ENCODE measurements at places on chromosomes 5 and 9. TPM values are rescaled to one million over a fixed set of nuclear protein-coding genes. Genes with fewer than 3 reads are reported as not detected.
A peak's percentile ranks its signal among the peaks of the same experiment; 100 is the strongest.

The BTNL3 gene
- total RNA-seq = not detected

GRCh38 chr5:177994561-177995190 is 1.4 kb downstream of the PROP1 start:
- no peak for DNase-seq

GRCh38 chr5:124936626-124936933 is 190.1 kb upstream of the ZNF608 start:
- no peak for DNase-seq

GRCh38 chr5:138246334-138246733 is 28.1 kb downstream of the GFRA3 start:
- DNase-seq = no peak

GRCh38 chr5:140305471-140305870 is 2.6 kb upstream of the PFDN1 start:
- no peak for DNase-seq

DNA sequence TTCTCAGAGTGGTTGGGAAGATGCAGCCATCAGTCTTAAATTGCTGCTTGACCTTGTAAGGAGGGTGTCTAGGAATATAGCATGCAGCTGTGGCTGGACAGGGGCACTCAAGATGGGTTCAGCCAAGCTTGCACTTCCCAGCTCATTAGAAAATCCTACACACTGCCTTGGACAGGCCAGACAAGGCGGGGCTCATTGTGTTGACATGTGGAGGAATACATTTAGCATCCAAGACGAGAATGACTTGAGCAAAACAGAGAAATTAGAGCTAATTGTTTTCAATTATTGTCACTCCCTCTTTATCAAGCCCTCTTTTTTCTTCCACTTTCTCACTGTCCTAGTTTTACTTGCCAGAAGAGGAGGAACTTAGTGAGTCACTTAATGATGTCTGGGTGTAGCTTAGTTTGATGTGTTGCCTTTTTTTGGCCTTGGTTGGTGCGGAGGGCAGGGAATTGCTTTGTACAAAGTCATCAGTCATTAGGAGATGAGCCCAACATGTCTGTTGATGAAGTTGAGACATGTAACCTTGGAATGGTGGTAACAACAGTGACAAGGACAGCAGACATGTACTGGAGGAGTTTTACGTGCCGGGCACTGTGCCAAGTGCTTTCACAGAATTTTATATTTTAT is 1219.3 kb upstream of the WWC1 start:
- no peak for DNase-seq

DNA sequence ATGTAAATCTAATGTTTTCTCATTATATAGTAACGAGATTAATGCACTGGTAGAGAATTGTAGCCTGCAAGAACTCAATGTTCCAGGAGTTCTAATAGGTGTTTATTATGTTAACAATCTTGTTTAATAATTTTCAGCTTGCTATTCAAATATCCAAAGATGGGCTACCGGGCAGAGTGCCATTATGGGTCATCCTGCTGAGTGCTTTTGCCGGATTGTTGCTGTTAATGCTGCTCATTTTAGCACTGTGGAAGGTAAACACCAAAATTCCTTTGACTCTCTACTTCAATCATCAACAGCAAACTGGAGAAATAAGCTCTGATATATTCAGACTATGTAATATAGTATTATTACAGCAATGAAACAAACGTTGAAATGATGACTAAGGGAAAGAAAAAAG is 41.9 kb upstream of the ITGA2 start:
- peak; percentile 37 for DNase-seq

- peak; percentile 3 for DNase-seq
Measured at GRCh38 chr5:56233230-56233629, at the start of gene ANKRD55. TSS of gene ANKRD55 (minus strand) at chr5:56233330. CDS start at chr5:56232913, 417 bp downstream.

DNA sequence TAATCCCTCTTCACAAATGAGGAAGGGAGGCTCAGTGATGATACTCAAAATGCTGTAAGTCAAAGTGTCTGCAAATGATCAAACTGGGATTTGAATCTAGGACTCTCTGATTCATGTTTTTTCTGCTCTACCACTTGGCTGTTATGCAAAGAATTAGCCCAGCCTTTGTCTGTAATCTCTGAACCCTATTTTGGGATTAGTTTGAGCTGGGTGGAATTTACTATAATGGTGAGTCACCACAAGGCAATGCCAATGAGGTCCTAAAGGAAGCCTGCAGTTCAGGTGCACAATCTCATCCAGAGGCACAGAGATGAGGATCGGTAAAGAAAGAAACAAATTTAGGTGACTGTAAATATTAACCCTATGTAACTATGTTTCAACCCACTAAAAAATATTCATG is 29.2 kb downstream of the RFK start:
- DNase-seq = peak; percentile 30

DNA sequence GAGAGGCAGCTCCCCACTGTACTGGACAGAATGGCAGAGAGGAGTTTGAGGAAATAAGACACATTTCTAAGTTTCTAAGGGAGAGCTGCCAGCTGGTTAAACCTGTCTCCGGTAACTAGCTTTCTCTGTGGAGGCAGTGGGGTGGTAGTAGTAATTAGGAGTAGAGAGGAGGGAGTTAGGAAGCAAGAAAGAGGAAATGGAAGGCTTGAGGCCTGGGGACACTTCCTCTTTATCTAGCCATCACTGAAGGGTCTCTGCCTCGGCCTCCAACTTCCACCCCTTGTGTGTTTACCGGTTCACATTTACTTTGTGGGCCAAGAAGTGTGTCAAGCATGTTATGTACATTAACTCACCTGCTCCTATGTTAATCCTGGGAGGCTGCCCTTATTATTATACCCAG is 462.2 kb upstream of the DMAC1 start:
- no peak for DNase-seq
